ENCODE measurements at places on chromosomes 7 and 10.

DNA sequence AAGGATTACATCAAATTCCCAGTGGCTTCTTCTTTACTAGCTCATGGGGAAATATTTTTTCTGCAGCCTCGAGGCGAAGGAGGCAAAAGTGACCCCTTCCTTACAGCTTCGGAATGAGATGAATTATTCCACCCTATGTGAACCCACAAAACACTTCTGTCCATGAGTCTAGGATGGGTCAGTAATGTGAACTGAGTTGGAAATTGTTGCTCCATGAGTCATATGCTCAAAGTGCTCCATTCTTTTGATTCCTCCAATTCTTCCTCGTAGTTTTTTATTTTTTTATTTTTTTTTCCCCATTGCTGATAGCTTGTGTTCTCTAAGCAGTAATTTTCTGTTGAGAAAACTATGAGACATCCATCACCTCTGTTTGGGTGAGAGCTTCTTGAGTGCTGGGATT lies 31.7 kb upstream of the FAM204A start:
- DNase-seq: no peak

DNA sequence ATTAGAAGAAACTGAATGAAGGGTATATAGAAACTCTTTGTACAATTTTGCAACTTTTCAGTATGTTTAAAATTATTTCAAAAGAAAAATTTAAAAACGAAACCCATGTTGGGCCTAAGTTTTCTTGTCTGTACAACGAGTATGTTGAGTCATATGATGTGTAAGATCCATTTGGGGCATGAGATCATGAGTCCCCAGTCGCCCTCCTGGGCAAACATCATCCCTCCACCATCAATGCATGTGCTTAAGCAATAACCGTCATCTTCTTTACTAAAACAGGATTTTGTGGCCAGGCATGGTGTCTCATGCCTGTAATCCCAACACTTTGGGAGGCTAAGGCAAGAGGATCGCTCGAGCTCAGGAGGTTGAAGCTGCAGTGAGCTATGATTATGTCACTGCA lies 54.2 kb upstream of the CDCA7L start:
- no peak for DNase-seq

- no peak for DNase-seq
Observed at GRCh38 chr7:99120916-99121315, 23.0 kb downstream of the SMURF1 start.

GRCh38 chr10:46557319-46558121 lies 1.1 kb upstream of the GPRIN2 start:
- no peak for DNase-seq

- no peak for DNase-seq
Observed at GRCh38 chr7:154910125-154910524, 92.8 kb downstream of the PAXIP1 start.

DNA sequence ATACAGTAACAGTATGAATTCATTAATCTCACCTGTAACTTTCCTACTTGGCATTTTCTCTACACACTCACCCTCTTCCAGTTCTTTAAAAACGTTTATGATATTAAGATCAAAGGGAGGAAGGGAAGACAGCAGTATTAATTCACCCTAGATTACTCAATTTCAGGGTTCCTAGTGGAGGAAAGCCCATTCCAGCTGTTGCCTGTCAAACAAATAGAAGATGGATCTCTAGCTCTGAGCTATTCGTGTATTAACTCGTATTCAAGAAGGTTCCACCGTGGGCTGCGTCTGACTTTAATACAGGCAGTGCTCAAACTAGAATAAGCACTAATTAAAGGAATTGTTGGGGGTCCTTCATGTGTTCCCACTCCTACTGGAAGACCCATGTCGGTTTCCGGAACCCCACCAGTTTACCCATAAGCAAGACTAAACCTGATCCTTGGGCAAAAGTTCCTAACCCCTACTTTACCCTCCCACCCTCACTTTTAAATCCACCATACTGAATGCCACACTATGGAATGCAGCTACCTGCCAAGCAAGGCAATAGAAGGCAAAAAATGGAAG lies 2.1 kb downstream of the NANOS1 start:
- DNase-seq: no peak

- no peak for DNase-seq
Observed at GRCh38 chr10:50438049-50438936, 185.5 kb downstream of the SGMS1 start.

DNA sequence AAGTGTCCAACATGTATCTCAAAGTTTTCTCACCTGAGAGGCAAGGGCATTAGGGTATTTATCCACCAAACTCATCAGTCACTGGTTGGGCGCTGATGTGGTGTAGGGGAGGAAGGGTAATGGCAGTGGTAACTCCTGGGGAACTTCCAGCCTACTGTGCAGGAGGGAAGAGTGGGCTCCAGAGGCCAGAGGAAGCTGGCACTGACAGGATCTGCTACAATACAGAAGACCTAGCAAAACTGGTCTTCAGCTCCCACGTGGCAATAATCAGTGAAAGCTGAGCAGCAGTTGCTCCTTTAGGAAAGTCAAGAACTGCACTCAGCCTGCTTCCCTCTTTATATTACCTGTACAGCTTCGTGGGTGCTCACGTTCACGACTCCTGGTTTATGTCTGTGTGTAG lies 17.2 kb upstream of the CAMK2G start:
- no peak for DNase-seq

- no peak for DNase-seq
Observed at GRCh38 chr10:86450806-86451603, 70.6 kb downstream of the WAPL start.

GRCh38 chr10:69629897-69630650 lies at the start of gene FAM241B:
TSS of gene FAM241B (plus strand) at chr10:69630247. CDS start at chr10:69631744, 1,497 bp downstream.
- DNase-seq: no peak

- DNase-seq: no peak
Observed at GRCh38 chr7:146116521-146117222, at the start of gene CNTNAP2. TSS of gene CNTNAP2 (plus strand) at chr7:146116801. CDS start at chr7:146116877, 76 bp downstream.

- no peak for DNase-seq
Observed at GRCh38 chr10:99979066-99979685, 30.6 kb downstream of the DNMBP start.

- DNase-seq: no peak
Observed at GRCh38 chr10:86480571-86480970, 41.0 kb downstream of the WAPL start.

GRCh38 chr10:507908-508444 lies 181.5 kb downstream of the DIP2C start:
- DNase-seq: no peak

DNA sequence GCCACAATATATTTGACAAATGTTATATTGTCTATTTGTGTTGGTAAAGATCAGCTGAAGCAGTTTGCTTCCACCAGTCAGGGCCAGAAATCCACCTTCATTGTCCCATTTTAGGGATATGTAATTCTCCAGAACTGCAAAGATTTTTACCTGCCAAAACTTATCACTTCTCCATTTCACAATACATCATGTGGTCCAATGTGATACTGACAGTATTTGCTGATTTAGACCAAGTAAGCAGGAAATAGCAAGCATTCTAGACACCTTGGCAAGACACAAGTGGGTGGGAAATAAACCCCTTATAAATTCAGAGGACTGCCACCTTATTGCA lies 18.5 kb upstream of the LIPA start:
- no peak for DNase-seq

DNA sequence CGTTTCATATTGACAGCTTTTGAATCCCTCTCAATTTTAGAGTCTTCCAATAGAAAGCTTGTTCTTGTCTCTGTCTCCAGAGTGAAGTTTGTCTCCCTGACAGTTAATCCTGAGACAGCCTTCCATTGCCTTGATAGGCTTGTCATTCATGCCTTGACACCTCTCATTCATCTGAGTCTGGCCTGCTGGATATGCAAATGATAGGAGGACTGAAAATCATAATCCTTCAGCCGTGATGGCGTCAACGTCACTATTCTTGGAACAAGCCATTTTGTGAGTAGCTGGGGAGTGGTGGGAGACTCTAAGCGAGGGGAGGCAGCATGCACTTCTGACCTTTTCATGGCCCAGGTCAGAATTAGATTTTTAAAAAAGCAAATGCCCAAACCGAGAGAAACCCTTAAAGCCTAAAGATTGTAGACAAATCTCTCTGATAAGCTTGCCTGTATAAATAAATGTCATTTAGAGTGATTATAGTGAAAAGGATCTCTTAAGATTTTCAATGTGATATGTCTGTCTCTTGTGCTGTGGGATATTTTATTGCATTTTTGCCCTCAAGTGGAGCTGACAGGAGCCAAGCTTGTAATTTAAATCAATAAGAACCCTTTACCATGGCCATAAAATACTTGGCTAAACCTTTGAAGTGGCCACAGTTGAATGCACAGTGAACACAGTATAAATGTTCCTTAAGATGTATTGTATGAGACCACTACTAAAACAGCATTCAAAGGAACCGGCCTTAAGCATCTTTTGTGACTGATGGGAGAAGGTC lies 148.8 kb downstream of the SNX10 start:
- no peak for DNase-seq

DNA sequence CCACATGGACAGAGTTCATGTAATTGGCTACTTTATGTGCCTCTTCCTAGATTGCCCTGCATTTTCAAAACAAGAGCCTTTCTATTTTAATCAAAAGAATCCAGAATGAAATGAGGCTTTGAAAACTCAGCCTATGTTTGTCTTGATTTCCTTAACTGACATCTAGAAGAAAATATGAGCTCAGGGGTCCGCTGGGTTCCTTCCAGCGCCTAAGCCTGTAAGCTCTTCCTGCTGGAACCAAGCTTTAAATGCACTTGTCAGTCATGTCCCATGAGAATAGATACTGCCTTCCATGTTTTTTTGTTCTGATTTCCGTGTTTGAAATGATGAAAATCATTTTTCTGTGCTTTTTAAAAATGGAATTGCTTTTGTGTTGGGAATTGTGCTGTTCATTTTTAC lies 74.2 kb downstream of the EGFR start:
- no peak for DNase-seq

GRCh38 chr7:50471970-50472369 lies 21.8 kb upstream of the FIGNL1 start:
- DNase-seq: no peak

DNA sequence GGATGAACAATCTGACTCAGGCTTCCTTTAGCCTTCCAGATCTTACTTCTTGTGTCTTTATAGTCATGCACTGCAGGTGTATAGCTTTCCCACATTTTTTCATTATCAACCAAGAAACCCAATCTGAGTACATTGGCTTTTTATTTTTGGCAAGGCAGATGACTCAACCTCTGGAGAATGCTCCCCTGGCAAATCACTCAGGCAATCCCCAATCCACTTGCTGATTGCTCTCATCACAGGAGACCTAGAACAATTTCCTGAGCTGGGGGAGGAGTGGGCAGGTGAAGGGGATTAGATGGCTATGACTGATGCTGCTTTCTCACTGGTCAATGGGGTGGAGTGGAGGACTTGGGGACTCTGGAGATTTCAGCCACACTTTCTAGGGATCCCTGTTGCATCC lies 134.4 kb downstream of the SLC16A9 start:
- no peak for DNase-seq

DNA sequence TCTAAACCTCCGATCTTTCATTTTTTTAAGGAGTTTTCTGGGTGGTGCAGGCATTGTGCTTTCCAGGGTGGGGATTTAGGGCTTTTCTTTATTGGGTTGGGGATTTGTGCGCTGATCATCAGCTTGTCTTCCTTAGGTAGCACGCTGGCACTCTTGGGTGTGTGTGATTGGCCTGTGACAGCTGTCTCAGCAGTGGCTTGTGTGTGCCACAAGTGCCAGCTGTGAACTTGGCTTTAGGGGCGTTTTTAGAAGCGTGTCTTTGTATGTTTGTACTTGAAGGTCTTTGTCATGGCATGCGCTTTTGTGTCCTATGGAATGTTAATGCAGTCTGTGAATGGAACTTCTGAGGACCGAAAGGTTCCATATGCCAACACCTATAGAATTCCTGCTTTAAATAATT lies 788 bp downstream of the AKAP9 start:
- no peak for DNase-seq

DNA sequence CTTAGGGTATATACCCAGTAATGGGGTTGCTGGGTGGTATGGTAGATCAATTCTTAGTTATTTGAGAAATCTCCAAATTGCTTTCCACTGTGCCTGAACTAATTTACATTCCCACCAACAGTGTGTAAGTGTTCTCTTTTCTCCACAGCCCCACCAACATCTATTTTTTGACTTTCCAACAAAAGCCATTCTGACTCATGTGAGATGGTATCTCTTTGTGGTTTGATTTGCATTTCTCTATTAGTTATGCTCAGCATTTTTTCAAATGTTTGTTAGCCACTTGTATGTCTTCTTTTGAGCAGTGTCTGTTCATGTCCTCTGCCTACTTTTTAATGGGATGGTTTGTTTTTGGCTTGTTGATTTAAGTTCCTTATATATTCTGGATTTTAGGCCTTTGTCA lies 66.4 kb downstream of the MGAM2 start:
- DNase-seq: no peak

DNA sequence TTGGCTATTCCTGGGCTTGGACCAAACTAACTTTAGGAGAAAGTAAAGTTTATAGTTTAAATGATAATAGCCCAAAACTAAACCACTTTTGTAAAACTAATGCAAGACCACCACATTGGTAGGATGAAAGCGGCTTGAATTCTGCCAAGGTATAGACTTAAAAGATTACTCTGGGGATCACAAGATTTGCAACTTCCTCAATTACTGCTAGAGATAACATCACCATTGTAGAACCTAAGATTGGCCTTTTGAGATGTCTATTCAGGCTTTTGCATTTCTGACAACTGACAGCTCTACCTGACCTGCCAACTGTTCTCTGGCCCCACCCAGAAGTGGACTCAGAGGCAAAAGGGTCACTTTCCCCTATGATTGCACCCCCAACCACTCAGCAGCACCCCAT lies 162.4 kb downstream of the TNS3 start:
- no peak for DNase-seq

DNA sequence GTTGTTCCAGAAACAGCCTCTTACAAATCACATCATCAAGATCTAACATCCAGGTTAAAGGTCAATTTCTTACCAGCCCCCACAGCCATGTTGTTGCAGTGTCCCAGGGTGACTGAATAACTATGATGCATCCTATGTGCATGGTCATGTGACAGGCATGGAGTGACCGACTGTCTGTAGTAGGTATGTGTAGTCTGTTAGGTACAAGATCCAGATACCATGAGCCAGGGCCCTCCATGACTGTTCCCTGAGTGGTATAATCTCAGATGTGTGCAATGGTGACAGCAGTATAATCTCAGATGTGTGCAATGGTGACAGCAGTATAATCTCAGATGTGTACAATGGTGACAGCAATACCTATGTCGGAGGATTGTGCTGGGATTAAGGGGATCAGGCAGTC lies 8.8 kb downstream of the CDHR3 start:
- DNase-seq: no peak

DNA sequence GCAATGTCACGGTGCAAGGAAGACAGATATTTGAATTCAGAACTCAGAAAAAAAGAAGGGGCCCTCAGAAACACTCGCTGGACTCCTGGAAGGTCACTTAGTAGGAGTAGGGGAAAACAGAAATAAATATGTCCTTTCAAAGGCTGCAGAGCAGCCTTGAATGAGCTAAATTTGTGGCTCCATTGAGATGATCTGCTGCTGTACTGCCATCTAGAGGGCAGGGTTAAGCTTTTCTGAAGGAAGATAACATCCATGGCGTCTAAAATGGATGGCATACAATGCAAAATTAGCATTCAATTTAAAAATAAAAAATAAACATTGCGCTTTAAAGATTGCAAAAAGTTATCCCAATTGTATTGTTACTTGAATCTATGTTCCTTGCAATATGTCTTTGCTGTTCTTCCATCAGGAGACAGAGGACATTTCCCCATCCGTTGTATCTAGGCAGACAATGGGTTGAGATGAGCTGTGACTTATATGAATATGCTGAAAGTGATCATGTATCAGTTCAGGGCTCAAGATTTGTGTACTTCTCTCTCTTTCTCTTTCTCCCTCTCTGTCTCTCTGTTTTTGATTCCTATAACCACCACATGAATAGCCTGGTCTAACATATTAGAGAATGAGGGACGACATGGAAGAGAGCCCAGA lies 642.2 kb downstream of the SH2D4B start:
- no peak for DNase-seq

All from cerebellar nuclear complex (tissue), 1 donor.